ENCODE measurements at places on chromosomes 5 and 9.

DNA sequence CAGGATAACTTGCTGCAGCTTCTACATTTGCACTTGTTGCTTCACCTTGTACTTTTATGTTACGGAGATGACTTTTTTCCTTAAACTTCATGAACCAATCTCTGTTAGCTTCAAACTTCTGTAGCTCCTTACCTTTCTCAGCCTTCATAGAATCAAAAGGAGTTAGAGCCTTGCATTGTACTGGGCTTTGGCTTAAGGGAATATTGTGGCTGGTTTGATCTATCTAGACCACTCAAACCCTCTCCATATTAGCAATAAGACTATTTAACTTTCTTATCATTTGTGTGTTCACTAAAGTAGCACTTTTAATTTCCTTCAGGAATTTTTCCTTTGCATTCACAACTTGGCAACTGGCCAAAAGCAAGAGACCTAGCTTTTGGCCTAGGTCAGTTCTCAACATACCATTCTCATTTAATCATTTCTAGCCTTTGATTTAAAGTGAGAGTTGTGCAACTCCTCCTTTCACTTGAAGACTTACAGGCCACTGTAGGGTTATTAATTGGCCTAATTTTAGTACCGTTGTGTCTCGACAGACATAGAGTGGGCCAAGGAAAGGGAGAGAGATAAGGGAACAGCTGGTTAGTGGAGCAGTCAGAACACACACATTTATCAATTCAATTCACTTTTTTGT, 63.7 kb downstream of the SHOC1 start:
- no peak for DNase-seq

DNA sequence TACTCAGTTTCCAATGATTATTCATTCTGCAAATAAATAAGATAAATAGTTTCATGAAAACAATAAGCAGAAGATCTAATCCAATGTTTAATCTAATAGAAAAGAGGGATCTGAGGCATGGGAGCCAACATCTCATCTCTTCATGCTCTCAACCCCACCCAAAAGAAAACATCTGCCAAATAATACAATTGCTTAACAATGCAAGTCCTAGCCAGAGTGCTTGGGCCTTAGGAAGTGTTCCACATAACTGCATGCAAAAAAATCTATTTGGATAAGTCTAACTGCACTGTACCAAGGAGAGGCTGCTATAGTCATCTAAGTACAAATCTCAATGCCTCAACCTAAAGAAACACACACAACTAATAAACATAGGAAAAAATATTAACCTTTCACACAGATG, 606.0 kb downstream of the CDH9 start:
- no peak for DNase-seq

DNA sequence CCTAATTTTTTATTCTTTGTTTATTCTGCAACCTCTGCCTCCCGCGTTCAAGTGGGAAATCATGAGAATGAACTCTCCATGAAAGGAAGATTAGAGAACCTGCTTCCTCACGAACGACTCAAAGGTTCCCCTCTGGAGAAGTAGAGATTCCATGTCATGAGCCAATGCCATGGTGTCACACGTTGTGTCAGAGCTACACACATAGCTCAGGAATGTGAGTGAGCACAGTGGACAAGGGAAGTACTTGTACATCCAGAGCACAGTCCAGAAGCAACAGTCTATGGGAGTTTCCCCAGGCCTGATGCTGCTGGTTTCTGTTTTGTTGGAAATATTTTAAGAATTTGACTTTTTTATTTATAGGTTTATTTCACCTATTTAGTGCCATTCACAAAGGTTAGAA, 26.8 kb upstream of the PPP2CA start:
- no peak for DNase-seq

DNA sequence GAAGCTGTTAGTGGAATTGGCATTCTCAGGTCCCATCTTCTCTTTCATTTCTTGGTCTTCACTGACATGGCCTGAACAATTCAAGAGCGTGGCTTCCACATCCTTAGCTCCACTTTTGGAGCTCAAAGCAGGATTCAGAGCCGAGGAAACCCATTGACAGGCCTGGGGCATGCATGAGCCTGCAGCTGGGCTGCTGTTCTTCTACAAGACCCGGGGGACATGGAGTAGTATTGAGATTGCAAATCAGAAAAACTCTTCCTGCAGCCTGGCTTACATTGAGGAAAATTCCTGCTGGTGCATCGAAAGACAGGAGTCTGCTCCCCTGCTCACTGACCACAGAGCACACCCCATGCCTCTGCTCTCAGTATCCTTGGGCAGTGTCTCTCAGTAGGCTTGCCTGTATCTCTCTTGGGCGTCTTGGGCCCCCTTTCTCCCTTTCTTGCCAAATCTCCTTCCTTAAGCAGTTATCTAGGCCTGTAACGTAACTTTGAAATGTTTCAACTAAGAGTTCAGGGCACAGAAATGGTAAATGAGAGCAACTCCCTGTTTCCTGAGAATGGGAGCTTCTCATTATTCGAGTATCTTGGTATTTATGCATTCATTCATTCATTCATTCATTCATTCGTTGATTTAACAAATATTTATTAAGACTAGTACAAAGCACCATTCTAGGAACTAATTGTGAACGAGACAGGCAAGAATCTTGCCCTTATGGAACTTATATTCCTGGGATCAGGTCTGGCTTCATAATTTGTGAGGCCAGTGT, 603.6 kb upstream of the CLINT1 start:
- no peak for DNase-seq

- DNase-seq, result no peak
Measured at GRCh38 chr5:116340799-116341198, 233.8 kb downstream of the SEMA6A start.

- no peak for DNase-seq
Measured at GRCh38 chr9:27584931-27585330, 11.7 kb upstream of the C9orf72 start.

- DNase-seq, result no peak
Measured at GRCh38 chr9:72037571-72037970, 22.8 kb downstream of the C9orf57 start.

DNA sequence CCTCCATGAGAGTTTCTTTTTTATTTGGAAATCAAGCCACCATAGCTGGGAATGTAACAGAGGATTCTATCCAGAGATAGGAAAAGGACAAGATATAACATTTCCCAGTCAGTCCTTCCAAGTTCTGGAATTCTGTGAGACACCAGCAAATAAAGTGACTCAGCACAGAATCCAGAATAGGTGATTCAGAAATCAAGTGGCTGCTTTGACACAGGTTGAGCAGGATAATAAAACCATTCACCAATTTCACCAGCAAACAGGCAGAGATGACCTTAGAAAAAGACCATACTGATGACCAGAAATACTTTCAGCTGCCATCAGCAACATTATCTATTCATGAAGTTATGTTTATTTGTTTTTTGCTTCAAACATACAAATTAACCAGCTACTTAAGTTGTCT, 491.5 kb upstream of the TUSC1 start:
- no peak for DNase-seq

- no peak for DNase-seq
Measured at GRCh38 chr9:127734247-127734746, 797 bp downstream of the TOR2A start.

GRCh38 chr5:1944408-1944807, 61.7 kb upstream of the IRX4 start:
- DNase-seq, result peak; percentile 93

DNA sequence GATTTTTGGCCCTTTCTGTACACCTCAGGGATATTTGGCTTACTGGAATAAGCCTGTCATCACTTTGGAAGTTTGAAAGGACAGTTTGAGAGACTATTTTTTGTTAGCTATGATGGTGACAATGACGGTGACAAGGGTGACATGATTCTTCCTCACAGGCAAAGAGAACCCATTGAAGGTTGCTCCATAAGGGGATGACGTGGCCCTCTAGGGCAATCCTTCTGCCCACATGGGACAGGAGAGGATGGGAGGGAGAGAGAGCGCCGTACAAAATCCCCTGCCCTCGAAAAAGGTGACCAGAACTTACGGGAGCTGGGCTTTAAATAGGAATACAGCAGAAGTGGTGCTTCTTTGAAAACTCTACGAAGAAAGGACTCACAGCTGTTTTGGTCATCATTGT, 22.6 kb downstream of the HRH2 start:
- no peak for DNase-seq

DNA sequence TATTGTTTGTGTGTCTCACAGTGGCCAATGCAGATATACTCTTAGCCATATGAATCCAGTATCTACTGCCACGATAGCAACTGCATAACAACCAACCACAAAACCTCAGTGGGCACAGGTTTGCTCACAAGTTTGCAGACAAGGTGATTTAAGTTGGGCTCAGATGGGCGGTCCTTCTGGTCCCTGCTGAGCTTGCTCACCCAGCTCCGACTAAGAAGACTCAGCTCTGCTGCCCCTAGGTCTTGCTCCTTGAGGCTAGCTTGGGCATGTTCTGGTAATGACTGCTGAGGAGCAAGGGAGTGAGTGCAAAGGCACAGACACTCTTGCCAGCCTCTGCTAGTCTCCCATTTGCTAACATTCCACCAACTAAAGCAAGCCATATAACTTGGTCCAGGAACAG, 52.6 kb downstream of the MTX3 start:
- DNase-seq, result peak; percentile 29

Measured in ELF-1 (cell line).